Fibroblast of skin of back (primary cell): ENCODE measurements at places on chromosomes 12 and 14.

GRCh38 chr14:103627073-103628025 lies 1.7 kb upstream of the KLC1 start:
- DNase-seq, result no peak

DNA sequence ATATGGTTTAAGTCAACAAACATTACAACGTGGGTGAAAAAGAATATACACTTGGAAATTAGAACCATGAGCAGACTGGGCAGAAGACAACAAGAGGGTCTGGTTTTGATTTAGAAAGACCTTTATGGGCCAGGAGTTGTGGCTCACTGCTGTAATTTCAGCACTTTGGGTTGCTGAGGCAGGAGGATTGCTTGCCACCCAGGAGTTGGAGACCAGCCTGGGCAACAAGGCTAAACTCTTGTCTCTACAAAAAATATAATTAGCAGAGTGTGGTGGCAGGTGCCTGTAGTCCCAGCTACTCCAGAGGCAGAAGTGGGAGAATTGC lies 2.7 kb upstream of the NFKBIA start:
- no peak for DNase-seq

- DNase-seq, result peak; percentile 64
Measured at GRCh38 chr14:58533446-58533845, 104.3 kb upstream of the DACT1 start.

GRCh38 chr12:10121278-10121677 lies 8.7 kb downstream of the CLEC7A start:
- no peak for DNase-seq

GRCh38 chr14:56274556-56274955 lies 156.3 kb downstream of the PELI2 start:
- DNase-seq, result peak; percentile 57

- DNase-seq, result peak; percentile 29
Measured at GRCh38 chr14:42854061-42854460, 1247.4 kb downstream of the LRFN5 start.

- DNase-seq, result no peak
Measured at GRCh38 chr14:103316721-103317121, 17.3 kb upstream of the EIF5 start.

GRCh38 chr12:5031958-5032357 lies 11.7 kb upstream of the KCNA5 start:
- no peak for DNase-seq

DNA sequence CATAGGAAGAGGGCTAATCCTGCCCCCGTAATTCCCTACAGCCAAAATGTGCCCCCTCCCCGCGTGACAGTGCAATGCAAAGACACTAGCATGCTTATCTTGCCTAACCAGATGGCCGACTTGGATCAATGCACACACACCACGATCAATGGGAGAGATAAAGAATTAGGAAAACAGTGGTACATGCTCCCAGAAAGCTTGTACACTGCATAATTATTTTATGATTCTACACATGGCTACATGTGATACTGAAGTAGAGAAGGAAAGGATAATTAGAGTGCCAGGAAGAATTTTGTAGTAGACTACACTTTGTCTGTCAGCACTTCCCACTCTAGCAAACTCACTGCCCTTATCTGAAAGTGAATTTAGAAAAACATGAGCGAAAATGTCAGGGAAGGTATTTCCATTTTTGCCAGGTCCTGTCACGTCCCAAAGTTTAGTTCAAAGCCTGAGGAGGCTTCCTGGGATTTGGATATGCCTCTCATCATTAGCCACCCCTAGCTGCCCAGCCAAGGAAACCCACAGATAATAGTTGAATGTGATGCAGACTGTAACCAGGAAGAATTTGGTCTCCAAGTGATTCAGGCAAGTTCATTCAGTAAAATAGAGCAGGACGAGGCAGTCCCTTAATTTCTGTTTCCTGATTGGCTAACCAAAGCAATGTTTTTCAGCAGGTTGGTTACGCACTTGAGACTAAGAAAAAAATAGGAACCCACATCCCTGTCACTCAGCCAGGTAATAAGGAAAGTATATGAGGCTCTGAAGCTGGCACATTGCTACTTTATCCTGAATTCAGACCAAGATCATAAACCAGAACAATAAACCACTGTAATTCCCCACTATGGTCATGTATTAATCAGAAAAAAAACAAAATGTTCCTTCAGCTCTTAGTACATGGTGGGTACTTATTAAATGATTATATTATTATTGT lies 199.6 kb upstream of the OTX2 start:
- DNase-seq, result no peak

DNA sequence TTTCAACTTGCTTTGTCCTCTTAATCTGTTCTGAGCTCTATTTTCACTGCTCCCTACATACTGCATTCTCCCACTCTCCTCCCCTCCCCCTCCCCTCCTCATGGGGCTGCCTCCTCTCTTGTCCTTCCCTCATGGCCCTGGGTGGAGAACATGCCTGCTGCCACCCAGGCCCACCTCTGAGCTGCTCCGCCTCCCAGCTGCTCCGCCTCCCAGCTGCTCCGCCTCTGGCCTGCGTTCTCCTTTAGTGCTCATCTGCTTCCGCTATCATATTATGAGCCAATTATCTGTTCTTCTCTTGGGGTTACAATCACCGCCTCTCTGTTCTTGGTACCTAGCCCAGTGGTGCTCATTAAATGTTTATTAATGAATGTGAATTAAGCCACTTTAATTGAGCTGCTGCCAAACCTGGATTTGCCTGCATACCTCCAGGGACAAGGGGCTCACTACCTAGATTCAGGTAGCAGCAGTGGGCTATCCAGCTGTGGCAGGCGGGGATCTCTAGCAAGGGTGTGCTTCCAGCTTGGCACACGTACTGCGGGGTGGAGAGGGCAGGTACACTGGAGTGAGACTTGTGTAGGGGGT lies 32.0 kb upstream of the FAM181A start:
- no peak for DNase-seq

DNA sequence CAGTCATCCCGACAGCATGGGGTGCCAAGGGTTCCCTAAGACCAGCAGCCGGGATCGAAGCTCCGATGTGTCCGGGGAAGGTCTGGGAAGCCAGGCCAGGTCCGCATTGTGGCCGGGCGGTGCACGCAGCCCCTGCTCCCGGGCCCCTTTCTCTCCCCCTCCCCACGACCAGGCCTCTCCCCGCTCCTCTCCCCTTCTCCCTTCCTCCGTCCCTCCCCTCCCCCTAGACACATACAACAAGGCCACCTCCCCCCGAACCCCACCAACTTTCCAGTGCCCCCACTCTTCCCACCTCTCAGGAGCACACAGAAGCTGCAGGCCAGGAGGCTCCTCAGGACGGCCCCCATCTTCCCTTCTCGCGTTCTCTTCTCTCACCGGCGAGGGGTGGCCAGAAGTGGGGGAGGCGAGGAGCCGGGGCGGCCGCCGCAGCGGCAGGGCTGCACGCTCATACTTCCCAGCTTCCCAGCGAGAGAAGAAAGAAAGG lies 413 bp downstream of the LRP6 start:
- peak; percentile 6 for DNase-seq

- peak; percentile 17 for DNase-seq
Measured at GRCh38 chr14:81521356-81521755, 12.3 kb downstream of the SEL1L start.

DNA sequence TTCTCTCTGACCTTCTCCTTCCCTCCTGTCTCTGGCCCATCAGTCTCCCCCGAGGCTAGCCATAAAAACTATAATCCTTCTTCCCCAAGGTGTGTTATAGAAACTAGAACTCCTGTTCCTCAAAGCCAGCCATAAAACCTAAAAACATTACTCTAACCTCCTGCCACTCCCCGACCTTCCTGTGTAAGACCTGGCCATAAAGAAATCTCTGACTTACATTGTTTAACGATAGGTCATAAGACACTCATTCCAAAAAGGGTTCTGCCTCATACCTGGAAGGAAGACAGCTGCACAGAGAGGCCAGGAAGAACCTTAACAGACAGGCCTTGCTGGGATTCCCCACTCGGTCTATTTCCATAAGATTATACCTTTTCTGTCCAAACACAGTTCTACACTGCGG lies 70.9 kb upstream of the EEA1 start:
- DNase-seq, result no peak

DNA sequence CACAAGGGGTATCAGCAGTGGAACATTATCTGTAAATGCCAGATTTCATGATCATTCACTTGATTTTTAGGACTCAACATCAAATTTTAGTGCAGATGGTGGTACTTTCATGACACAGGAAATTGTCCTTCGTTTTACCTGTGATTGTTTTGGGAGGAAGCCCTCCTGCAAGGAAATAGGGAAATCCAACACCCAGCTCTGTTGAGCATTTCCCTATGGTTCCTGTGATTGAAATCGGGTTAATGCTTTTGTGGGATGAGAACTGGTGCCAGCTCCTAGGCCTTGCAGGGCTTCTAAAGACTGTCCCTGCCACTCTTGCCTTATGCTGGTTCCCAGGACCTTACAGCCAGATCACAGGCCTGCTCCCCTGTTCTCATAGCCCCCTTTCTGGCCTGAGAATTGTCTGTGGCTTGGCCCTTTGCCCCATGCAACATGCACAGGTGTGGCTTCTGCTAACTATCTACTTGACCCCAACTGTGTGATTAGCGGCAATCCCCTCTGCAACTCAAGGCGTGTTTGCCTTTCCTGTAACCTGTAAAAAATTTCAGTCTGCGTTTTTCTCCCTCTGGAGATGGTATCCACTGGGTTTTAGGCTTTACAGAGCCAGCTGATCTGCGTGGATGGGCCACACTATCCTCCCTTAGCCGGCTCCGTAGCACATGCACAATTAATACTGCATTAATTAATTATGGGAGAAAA lies 112.5 kb downstream of the ETV6 start:
- DNase-seq, result no peak

DNA sequence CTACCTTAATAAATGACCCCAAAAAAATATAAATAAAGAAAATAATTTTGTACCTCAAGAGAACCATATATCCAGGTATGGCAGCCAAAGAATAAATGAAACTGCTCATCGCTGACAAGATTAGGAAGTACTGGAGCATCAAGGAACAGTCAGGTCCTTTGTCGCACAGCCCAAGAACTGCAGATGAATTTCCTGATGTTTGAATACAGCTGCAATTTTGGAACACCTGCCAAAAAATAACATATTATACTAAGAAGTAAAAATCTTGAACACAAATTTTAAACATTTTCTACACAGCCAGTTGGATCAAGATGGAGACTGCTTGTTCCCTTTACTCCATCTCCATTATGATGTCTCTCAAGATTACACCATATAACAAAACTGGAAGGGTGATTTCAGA lies 42.6 kb downstream of the SLCO1A2 start:
- no peak for DNase-seq

GRCh38 chr12:34107781-34108404 lies 85.6 kb downstream of the ALG10 start:
- no peak for DNase-seq

GRCh38 chr14:35414365-35414764 lies 9.8 kb upstream of the NFKBIA start:
- peak; percentile 76 for DNase-seq

DNA sequence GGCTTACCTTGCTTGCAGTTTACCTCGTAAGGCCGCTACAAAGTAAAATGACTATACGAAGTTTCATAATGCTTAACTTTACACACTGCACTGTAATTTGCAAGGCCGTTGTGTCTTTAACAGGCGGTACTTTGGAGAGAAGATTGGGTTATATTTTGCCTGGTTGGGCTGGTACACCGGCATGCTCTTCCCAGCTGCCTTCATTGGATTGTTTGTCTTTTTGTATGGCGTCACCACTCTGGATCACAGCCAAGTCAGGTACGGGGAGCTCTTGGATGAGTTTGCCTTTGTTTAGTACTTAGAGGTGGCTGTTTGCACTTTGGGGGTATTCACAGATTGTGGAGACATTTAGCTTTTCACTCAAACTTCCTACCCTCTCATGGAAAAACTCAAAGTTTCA lies 167.8 kb downstream of the SLC5A8 start:
- no peak for DNase-seq

DNA sequence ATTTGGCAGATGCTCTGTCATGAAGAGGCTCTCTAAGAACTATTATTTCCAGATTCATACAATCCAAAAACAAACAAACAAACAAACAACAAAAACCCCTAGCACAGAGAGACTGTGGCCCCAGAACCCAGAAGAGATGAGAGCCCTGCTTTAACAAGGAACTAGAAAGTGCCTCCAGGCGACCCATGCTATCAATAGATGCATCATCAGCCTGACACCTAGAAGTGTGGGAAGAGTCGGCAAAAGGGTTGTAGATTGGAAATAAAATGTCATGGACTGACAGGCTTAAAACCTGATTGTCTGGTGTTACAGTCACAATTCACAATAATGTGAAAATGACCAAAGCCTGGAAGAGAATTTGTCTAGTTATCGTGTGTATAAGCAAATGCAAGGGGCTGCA lies 50.6 kb upstream of the FLRT2 start:
- no peak for DNase-seq

GRCh38 chr12:49198431-49199155 lies 9.7 kb upstream of the TUBA1A start:
- DNase-seq, result peak; percentile 73

- DNase-seq, result no peak
Measured at GRCh38 chr14:98227000-98227726, 1044.8 kb downstream of the BCL11B start.

DNA sequence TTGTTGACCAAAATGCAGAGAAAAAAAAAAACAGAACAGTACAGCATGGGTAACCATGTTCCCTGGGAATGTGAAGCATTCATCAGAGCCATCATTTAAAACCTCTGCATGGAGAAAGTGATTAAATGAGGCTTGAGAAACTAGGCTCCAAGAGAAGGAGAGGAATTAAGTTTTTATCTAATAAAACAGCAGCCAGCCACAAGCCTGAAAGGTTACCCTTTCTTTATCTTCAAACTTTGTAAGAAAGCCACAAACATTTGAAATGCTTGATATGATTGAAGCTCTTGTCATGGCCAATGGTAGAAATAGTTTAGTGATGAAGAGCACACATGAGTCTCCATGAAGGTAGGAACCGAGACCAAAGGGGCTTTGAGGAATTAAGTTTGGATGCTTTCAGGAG lies 144.9 kb upstream of the SYT1 start:
- no peak for DNase-seq
